ENCODE measurements at places on chromosomes 2 and 18.

DNA sequence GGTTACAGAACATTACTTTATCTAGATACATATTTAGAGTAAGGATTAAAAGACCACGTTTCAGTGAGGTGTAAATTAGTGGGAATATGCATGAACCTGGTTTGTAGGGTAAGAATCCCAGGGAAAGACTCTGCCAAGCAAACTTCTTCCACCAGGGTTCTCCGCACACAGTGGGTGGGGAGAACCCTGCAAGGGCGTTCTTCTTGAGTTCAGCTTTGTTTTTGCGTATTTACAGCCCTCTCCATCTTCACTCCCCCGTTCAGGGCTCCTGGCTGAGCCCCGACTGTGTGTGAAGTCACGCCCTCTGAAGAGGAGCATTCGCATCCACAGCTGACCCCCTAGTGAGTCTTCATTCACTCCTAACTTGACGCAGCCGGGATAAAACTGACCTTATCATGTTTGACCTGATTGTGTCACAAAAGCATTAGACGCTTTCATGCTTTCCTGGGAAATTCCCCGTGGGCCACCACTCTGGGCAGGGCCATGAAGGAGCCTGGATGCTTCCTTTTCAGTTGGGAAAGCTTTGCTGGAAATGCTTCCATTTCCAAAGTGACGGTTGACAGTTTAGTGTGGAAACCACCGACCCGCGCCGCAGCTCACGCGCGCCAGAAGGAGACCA lies 1.0 kb downstream of the ALKAL2 start:
- DNase-seq: no peak

- DNase-seq: no peak
These were observed 312.3 kb downstream of the PRKCE start for GRCh38 chr2:45963816-45964215.

GRCh38 chr18:3970929-3971328 lies 484.2 kb downstream of the DLGAP1 start:
- no peak for DNase-seq

- DNase-seq: no peak
These were observed 64.9 kb downstream of the EIPR1 start for GRCh38 chr2:3312576-3313345.

GRCh38 chr2:120984046-120984445 lies 248.4 kb downstream of the GLI2 start:
- no peak for DNase-seq

GRCh38 chr18:78557371-78557770 lies 422.2 kb upstream of the SALL3 start:
- DNase-seq: no peak

DNA sequence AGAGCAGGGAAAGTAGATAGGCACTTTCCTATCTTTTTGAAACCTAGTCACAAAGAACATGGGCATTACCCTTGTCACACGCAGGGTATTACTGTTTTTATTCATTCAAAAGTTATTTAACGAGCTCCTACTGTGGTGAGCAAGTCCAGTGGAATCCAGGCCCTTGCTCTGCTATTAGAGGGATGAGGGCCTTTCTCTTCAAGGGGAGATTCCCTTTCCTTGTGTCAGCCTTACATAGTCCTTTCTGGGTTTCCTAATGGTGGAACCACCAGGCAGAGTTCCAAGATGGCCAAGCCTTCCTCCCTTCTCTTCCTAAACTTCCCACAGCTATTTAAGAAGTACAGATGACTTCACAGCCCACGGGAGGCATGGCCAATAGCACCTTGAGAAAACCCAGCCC lies 64.6 kb downstream of the SPTBN1 start:
- DNase-seq: no peak

DNA sequence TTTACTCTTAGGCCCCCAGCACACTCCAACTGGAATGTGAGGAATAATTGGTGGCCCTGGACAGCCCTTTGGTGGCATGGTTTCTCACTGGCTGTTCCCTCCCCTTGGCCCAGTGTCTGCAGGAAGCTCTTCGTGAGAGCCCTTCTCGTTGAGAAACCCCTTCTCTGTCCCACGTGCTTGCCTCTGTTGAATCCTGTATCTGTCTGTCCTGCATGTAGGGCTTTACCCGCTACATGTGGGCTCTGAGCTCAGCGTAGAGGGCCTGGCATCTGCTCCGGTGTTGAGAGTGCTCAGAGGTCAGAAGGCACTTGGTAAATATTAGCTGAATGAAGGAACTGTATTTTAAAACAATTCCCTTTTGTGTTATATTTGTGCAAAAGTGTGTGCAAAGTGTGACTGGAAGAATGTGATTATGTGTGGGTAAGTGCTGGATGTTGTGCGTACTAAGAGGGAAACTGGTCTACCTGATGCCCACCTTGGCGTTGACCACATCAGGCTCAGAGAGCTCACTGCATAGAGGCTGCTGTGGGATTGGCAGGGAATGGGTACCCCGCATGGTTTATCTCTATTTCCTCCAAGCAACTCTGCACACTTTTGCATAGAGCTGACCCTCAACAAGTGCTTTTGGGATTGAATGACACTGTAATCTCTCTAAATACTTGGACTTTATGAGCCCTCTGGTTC lies 40.0 kb downstream of the RNF144A start:
- DNase-seq: no peak

DNA sequence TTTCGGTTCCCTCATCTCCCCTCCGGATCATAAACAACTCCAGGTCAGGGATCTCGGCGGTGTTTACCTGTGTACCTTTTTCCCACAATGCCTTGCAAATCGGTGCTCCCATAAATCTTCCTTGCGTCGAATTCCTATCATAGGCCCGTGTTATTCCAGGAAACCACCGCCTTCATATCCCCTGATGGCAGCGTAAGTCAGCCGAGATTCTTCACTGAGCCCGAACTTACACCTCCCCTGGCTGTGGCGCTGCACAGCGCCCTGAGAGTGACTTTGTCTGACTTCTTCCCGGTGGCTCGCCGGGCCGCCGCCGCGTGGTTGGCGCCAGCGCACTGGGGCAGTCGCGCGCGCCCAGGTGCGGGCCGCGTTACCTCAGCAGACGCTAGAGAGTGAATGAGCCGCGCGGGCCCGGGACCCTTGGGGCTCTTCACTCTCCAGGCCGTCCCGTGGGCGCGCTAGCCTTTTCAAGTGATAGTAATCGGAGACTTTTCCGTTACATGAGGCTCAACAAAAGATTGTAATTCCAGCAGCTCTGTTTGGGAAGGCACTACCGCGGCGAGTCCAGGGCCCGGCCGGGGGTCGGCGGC lies 101.6 kb downstream of the SPTBN1 start:
- peak; percentile 70 for DNase-seq

GRCh38 chr2:227630322-227630721 lies 13.0 kb downstream of the SCYGR4 start:
- DNase-seq: no peak

DNA sequence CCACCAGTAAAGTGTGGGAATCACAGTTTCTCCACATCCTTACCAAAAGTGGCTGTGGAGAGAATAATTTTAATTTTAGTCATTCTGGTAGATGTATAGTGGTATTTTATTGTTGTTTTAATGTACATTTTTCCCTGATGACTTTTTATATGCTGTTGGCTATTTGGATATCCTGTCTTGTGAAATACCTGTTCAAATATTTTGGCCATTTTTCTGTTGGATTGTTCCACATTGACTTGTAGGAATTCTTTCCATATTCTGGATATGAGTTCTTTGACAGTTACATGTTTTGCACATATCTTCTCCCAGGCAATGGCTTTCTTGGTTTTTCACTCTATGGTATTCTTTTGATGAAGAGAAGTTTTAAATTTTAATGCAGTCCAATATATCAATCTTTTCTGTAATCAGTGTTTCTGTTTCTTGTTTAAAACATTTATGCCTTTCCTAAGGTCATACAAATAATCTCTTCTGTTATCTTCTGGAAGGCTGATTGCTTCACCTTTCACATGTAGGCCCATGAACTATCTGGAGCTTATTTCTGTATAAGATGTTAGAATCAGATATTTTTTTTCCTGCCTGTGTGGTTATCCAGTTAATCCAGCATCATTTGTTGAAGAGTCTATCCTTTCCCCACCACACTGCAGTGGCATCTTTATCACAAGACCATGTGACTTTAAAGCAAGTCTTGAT lies 19.0 kb downstream of the AFTPH start:
- no peak for DNase-seq

- DNase-seq: no peak
These were observed 83.9 kb downstream of the ARHGEF4 start for GRCh38 chr2:130920415-130921163.

- no peak for DNase-seq
These were observed 356.1 kb upstream of the ZC3H15 start for GRCh38 chr2:186129767-186130581.

DNA sequence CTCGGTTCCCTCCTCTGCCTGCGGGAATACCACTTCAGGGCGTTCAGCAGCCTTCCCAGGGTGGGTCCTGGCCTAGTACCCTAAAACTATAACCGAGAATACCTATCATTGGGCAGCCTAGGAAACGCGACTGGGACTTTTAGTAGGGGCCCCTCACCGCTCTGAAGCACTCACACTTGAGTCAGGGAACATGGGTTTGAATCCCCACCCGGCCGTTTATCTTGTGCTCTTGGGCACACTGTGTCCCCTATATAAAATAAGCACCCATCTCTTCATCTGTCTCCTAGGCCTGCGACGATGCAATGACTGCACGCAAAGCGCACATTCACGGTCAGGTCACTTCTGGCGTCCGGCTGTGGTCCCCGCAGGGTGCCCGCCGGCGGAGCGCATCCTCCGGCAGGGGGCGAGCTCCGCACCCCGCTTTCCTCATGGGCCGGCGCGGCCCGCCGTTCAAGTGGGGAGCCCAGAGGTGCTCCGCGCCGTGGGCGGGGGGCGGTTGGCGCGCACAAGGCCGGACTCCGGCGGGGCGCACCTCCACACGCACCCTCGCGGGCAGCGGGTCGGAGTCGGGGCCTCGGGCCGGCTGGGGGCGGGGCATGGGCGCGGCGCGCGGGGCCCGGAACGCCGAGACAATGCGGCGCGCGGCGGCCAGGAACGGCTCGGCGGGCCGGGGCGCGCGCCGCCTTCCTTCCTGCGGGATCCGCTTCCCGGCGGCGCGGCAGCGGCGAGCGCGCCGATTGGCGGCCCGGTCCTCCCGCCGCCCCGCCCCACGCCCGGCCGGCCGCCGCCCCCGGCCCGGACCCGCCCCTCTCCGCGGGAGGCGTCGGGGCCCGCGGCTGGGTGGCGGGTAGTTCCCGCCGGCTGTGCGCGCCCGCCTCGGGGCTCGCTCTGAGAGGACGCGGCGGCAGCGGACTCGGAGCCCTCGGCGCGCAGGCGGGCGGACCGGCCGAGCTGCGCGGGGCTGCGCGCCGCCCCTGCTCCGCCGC lies at the start of gene ASAP2:
TSS of gene ASAP2 (plus strand) at position 850 of the 986 bp plus-strand sequence. CDS start 293 bp downstream, outside the sequence.
- DNase-seq: peak; percentile 26

DNA sequence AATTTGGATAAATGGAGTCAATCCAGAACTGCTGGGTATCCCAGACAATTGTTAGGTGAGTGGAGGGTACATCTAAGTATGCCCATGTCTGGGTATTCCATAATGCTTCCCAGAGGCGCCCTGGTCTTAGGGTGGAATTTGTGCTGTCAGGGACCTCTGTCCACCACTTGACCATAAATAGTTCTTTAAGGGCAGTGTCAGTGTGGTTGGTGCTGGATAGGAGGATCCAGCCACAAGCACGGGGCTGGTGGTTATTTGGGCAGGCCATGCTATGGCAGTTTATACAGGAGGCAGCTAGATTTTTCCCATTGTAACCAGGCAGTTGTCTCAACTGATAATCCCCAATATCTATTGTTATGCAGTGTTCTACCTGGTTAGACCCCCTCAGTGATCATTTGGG lies 104.4 kb upstream of the B3GNT2 start:
- DNase-seq: no peak

All from NCI-H187 treated with DMSO at 0.1 percent for 48 hours (cell line).